ENCODE measurements at places on chromosomes 7 and 10.

GRCh38 chr7:112929421-112929820 lies 139.2 kb upstream of the TMEM168 start:
- DNase-seq = no peak

DNA sequence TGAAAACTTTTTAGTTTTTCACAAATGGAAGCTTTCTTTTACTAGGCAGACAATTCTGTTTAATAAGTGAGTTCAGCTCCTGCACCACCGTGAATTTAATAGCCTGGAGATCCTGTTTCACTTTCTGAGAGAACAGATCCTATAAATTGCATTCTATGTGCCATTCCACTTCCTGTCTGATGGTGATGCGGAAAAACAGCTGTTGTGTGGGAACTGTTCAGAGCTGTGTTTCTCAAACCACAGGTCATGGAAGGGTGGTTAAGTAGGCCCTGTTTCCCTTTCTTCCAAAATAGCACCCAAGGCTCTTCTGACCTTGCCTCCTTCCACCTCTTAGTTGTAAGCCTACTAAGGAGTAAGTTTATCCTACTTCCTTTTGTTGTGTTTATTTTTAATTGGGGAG lies 97.2 kb upstream of the DKK1 start:
- DNase-seq = no peak

GRCh38 chr10:112151524-112152039 lies 32.0 kb downstream of the GPAM start:
- DNase-seq = no peak

DNA sequence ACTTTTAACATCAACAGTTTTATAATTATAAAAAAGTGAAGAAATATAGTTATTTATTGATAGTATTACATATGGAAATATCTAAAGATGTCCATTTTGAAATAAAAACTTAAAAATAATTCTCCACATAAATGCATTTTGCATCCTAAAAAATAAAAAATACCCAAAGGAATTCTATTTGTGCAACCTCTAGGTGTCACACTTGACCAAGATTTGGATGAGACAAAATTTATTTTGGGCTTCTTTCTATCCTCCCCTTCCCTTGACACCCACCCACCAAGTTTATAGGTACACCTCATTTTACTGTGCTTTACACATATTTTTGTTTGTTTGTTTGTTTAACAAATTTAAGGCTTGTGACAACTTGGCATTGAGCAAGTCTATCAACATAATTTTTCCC lies 3.3 kb upstream of the THSD7A start:
- no peak for DNase-seq

GRCh38 chr7:22488643-22489462 lies 11.1 kb downstream of the STEAP1B start:
- DNase-seq = peak; percentile 85

- DNase-seq = no peak
Measured at GRCh38 chr7:143936087-143937009, 1.3 kb downstream of the OR2F2 start.

- DNase-seq = no peak
Measured at GRCh38 chr10:71804077-71804476, 30.8 kb upstream of the VSIR start.

- DNase-seq = no peak
Measured at GRCh38 chr7:31883761-31884164, 186.4 kb downstream of the PDE1C start.

GRCh38 chr7:131010717-131011431 lies 276.9 kb upstream of the KLF14 start:
- no peak for DNase-seq

DNA sequence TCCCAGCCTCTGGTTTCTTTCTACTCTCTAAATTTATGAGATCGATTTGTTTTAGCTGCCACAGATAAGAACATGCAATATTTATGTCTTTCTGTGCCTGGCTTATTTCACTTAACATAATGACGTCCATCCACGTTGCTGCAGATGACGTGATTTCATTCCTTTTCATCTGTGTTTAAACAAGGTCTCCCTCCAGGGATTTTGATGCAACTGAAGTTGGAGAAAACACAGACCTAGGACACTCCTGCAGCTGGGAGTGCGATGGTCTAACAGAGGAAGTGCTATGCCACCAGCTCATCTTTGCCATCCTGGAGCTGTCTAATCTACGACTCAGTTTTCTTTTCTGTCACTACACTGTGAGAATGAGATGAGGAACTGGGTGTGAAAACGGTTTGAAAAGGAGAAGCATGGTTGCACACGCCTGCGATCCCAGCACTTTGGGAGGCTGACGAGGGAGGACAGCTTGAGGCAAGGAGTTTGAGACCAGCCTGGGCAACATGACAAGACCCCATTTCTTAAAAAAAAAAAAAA lies 1.5 kb upstream of the KCTD7 start:
- DNase-seq = no peak

- DNase-seq = no peak
Measured at GRCh38 chr7:27774717-27775328, 34.9 kb downstream of the TAX1BP1 start.

- DNase-seq = no peak
Measured at GRCh38 chr10:59234816-59235429, 58.5 kb downstream of the PHYHIPL start.

- DNase-seq = no peak
Measured at GRCh38 chr7:7934945-7935344, 33.7 kb upstream of the GLCCI1 start.

DNA sequence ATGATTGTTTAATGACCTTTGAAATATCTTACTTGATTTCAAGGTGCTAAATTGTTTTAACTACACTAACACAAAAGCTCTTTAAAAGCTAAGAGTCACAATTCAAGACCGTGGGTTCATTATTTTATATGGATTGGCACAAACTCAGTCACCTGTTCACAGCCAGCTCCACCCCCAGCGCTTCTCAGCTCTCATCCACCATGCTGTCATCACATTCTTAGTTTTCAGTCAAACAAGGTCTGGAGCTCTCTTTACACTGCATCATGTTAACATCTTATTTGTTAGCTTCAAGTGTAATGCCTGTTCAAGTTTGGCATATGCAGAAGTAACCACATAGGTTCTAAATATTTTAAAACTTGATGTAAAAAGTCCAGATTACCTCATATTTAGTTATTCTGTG lies 180.9 kb upstream of the LRRTM3 start:
- no peak for DNase-seq

DNA sequence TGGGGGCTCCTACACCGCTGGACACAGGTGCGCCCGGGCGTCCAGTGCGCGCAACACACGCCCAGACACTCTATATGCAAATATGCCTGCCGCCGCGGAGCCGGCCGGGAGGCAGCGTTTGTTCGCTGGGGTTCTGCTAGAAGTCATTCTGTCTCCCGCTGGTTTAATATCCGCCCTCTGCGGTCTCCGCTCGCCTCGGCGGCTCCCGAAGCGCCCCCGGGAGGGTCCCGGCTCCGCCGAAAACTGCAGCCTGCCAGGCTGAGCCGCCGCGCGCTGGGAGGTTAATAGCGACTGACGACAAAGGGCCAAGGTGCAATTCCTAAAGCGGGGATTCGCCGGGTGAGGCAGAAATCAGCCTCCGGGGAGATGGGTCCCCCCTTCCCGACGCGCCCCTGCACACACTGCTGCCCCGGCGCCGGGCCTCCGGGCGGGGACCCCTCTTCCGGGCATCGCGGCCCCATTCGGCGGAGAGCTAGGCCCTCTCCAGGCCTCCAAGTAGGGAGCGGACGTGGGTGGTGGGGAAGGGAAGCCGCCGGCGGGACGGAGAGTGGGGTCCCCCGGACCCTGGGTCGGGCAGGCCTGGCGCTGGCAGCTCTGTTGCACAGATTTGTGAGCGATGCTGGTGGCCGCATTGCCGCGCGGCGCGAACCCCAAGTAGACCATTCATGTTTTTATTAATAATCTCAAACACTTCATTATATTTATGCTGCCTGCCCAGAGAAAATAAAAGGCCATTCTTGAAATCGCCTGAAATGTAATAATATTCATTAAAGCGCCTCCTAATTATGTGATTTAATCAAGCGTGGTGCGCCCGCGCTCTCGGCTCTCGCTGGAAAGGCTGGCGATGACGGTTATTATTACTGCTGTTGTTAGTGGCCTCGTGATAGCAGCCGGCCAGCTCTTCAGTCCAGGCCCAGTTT lies 9.1 kb downstream of the EN2 start:
- DNase-seq = peak; percentile 52

- no peak for DNase-seq
Measured at GRCh38 chr7:5296611-5297226, 14.0 kb downstream of the SLC29A4 start.

DNA sequence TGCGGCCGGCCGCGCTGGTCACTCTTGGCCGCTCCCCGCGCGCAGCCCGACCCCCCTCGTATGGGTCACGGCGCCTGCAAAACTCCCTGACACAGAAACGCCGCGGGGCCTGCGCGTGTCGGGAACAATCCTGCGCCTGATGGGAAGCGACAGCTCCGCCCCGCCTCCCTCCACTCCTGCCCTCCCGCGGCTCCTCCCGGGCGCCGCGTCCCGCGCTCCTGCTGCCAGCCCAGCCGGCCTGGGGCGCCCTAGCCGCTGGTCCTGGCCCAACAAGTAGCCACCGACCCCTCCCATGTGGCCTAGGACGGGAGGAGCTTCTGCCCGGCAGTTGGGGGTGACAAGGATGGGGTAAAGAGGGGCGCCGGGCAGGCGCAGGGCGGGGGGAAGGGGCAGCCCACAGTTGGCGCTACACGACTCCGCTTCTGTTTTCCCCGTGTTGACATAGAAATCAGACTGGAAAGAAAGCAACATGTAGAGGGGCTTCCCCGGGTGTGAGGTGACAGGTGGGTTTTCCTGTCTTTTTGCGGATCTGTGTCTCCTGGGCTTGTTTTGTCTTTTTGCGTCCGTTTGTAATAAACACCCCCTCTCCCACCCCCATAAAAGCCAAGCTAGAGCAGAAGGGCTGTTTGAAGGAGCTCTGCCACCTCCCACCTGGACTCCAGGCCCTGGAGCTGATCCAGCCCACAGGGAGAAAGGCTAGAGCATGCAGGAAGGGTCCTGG lies 35.1 kb upstream of the PAX2 start:
- DNase-seq = peak; percentile 5

GRCh38 chr10:12846718-12847117 lies 154.8 kb downstream of the CCDC3 start:
- DNase-seq = no peak

- DNase-seq = no peak
Measured at GRCh38 chr10:31920538-31920937, 8.1 kb downstream of the ARHGAP12 start.

DNA sequence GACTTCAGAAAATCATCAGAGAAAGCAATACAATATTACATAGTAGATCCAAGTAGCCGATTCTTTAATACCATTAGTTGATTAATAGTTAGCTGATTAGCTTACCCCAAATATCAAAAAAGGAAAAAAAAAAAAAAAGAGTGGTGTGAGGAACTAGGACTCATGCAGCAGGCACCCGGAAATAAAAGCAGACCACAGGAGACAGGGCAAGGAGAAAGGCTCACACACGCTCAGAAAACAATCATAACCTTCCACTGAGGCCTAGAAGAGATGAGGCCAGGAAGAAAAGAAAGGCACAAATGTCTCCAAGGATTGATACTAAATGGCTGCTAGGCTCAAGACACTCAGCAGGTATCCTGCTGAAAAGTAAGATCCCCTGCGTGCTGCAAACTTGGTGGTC lies 25.9 kb downstream of the TRDMT1 start:
- DNase-seq = no peak

DNA sequence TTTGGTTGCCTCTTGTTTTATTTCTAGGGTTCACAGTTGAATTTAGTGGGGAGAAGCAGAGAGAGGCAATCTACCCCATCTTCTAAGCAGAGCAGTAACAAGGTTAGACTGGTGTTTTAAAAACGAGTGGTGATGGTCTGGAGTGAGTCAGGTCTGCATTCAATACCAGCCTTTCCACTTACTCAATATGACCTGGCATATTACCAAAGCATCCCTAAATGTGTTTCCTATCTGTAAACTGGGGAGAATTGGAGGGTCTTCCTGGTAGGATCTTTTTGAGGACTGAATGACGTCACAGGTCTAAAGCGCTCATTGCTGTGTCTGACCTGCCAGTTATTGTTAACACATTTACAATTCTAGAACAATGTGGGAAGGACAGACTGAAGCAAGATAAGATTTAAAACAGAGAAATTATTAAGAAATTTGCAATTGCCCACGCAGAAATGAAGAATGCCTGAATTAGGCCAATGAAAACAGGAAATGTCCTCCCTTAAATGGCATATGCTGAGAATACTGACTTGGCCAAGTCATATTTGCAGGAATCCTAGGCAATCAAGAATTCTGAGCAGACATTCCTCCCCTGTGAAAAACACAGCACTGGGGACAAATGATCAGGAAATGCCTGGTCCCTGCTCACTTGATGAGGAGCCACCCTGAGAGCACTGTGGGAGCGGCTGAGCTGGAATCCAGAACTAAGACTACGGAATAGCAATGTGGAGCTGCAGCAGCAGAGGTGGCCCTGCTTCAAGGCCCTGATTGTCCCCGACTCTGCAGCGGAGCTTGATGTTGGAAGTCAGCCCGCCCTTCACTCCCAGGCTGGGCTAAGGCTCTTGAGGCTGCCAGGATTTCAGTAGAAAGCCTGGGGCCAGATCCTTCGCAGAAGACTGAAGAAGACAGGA lies 184.5 kb upstream of the CXCL12 start:
- no peak for DNase-seq

DNA sequence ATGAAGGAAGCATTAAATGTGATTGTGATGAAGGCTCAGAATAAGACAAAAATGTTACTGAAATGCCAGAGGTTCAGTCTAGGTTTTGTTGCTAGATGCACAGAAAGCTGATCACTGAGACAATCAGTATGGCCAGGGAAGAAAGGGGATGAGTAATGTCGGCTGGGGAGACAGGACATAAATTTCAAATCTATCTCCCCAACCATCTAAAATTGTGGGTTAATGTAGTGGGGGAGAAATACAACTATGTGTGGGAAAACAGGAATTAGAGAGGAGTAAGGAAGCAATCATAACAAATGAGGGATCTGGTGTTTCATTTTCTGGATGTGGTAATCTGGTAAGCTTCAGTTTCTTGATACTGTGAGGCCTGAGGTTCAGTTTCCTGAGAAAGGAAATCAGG lies 1111.0 kb downstream of the XPNPEP1 start:
- no peak for DNase-seq

All from NCI-H748 treated with DMSO at 0.1 percent for 48 hours (cell line).